BE2C (cell line): ENCODE measurements at places on chromosomes 5 and 9.

- DNase-seq = no peak
Measured at GRCh38 chr9:107064378-107064777, 201.4 kb downstream of the ZNF462 start.

- peak; percentile 7 for DNase-seq
Measured at GRCh38 chr5:30607301-30607894, 586.1 kb upstream of the CDH6 start.

- no peak for DNase-seq
Measured at GRCh38 chr5:79716839-79717238, 27.2 kb downstream of the CMYA5 start.

GRCh38 chr9:35364817-35365585 lies 124.9 kb upstream of the RUSC2 start:
- DNase-seq = no peak

GRCh38 chr9:138071292-138071691 lies 193.7 kb downstream of the CACNA1B start:
- no peak for DNase-seq

DNA sequence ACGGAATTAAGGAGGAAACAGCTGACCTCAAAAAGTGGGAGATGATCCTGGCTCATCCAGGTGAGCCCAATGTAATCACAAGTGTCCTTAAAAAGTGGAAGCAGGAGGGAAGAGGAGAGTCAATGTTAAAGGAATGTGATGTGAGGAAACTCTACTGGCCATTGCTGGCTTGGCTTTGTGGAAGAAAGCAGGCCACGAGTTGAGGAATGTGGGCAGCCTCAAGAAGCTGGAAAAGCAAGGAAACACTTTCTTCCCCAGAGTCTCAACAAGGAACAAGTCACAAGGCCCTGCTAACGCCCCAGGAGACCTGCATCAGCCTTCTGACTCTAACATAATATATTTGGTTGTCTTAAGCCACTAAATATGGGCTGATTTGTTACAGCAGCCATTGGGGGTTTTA lies 252.8 kb downstream of the PSAT1 start:
- no peak for DNase-seq

GRCh38 chr5:94968507-94969095 lies 316.3 kb downstream of the MCTP1 start:
- peak; percentile 51 for DNase-seq

DNA sequence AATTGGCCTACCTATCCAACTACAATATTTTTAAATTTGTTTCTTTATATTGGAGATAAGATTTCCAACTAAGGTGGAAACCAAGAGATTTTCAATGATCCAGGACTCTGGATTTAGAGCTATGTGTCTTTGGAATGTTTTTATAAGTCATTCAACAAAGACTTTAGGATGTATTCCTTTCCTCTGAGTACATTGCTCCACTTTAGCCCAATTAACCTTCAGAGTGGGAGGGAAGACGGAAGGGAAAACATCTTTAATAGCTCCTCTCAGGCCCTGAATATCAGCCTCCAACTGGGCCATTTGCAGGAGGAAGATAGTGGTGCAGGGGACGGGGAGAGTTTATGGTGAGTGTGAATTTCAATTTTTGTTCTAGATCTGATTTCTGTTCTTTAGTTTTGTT lies 239.2 kb downstream of the PIK3R1 start:
- no peak for DNase-seq

DNA sequence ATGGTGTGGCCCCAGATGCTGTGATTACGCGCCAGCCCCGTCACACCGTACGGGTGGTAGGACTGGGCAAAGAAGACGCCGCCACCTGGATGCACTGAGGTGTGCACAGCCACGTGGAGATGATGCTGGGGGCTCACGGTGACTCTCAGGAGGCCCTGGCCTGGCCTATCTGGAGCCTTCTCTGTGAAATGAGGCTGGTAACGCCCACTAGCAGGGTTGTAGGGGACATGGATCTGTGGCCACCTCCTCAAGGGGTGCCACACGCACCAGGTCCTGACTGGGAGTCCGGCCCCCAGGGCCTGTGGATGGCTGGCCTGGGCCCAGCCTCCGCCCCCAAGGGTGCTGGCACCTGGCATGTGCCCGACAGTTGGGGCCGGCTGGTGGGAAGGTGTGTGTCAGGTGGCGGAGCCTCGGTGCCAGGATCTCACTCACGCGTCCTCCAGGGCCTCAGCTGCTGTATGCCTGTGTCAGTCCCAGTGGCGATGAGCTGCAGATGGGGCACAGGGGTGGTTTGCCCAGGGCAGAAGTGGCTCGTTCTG lies 32.4 kb downstream of the NEK6 start:
- no peak for DNase-seq

DNA sequence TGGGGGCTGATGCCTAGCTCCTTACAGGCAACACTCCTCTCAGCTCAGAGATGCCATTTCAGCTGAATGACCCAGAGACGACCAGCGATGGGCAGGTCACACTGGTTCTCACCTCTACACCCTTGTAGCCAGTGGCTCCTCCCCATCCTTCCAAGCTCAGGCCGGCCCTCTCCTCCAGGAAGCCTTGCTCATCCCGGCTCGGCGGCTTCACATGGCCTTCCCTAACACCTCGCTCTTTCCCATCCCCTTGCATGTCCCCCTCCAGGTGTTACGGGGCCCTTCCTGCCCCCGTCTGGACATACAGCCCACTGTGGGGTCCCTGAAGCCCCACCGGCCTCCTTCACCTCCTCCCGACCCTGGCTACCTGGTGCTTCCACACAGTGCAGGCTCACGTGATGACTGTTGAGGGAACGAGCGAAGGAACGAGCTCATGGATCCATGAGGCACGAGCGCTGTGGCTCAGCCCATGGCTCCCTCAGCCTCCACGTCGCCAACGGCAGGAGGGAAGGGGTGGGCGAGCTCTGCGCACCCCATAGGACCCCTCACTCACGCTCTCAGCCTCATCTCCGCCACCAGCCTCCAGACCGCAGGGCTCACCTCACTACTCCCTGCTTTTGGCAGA lies 45.7 kb downstream of the SARDH start:
- peak; percentile 8 for DNase-seq

DNA sequence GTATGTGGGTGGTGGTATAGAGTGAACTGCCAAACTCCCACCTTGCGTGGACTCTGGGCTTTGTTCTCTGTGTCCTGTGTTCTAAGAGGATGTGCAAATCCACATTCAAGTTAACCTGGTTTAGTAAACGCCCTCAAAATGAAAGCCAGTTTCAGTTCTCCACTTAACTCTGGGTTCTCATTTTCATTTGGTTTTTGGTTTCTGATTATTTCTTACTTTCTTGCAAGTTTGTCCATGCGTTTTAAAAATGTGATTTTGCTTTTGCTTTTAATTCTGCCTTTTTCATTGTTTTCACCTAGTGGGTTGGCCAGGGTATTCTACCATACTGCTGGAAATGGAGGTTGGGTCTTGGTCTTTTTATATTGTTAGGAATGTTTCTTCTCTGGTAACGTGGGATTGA lies 38.2 kb downstream of the GALNT10 start:
- no peak for DNase-seq

- no peak for DNase-seq
Measured at GRCh38 chr9:96323169-96323568, 21.2 kb upstream of the HSD17B3 start.

DNA sequence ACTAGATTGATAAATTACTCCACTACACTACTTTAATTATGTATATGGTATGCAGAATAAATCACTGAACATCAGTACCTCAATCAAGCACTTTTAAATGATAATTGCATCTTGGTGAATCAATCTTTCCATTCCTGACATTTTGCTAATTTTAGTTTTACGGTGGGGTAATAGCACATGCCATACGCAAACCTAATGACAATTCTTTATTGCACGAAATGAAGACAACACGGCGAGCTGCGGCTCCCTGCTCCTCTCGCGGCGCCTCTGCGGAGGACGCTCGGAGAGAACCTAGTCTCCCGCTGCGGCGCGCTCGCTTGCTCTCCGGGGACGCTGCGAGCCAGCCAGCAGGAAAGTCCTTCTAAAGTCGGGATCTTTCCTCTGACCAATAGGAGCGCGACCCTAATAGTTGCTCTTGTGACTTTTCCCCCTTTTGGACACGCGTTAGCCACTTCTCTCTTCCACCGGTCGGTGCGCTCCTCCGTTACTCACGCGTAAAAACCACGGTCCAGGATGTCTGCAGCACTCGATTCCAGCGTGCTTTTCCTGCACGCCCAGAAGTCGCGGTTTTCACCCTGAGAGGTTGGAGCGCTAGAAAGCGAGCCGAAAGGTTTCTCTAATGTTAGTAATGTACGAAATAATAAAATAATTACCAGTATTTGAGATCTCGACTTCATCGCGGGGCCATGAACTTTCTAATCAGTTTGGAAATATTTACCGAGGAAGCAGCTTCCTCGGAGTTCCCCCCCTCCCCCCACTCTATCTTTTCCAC lies 1.0 kb upstream of the MEF2C start:
- DNase-seq = peak; percentile 33

- DNase-seq = peak; percentile 78
Measured at GRCh38 chr5:134937526-134937925, 30.2 kb upstream of the CATSPER3 start.

DNA sequence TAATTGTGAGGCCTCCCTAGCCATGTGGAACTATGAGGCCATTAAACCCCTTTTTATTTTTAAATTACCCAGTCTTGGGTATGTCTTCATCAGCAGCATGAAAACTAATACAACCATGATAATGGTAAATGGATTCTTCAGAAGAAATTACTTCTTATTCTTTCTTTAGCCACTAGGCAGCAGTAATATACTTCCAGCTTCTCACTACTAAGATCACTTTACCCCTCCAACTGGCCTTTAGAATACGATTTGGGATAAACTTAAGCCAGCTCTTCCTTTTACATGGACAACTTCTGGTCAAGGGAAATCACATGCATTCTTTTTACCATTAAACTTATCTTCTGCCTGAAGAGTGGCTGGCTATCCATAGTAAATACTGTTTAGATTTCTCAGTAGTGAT lies 355.4 kb downstream of the MAN2A1 start:
- DNase-seq = no peak

DNA sequence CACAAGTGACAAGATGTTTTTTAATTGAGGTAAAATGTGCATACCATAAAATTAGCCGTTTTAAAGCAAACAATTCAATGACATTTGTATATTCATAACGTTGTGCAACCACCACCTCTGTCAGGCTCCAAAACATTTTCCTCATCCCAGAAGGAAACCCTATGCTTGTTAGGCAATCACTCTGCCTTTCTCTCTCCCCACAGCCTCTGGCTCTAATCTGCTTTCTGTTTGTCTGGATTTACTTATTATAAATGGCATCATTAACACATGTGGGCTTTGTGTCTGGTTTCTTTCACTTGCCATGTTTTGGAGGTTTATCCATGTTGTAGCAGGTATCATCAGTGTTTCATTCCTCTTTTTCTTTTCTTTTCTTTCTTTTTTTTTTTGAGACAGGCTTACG lies 1.4 kb upstream of the N4BP3 start:
- no peak for DNase-seq

- no peak for DNase-seq
Measured at GRCh38 chr9:70535546-70536323, 121.3 kb upstream of the KLF9 start.

- DNase-seq = no peak
Measured at GRCh38 chr9:70954126-70954525, 167.3 kb downstream of the TRPM3 start.

- DNase-seq = no peak
Measured at GRCh38 chr9:136433043-136433715, 6.5 kb downstream of the INPP5E start.

GRCh38 chr5:91182763-91183162 lies 200.4 kb downstream of the ARRDC3 start:
- DNase-seq = no peak

GRCh38 chr5:172772112-172772906 lies 1.3 kb upstream of the DUSP1 start:
- DNase-seq = peak; percentile 84

GRCh38 chr5:152094060-152094459 lies 169.4 kb upstream of the GLRA1 start:
- DNase-seq = no peak

GRCh38 chr9:82588301-82589180 lies 474.4 kb downstream of the RASEF start:
- DNase-seq = no peak

- DNase-seq = no peak
Measured at GRCh38 chr9:126528111-126528510, 85.6 kb upstream of the LMX1B start.

DNA sequence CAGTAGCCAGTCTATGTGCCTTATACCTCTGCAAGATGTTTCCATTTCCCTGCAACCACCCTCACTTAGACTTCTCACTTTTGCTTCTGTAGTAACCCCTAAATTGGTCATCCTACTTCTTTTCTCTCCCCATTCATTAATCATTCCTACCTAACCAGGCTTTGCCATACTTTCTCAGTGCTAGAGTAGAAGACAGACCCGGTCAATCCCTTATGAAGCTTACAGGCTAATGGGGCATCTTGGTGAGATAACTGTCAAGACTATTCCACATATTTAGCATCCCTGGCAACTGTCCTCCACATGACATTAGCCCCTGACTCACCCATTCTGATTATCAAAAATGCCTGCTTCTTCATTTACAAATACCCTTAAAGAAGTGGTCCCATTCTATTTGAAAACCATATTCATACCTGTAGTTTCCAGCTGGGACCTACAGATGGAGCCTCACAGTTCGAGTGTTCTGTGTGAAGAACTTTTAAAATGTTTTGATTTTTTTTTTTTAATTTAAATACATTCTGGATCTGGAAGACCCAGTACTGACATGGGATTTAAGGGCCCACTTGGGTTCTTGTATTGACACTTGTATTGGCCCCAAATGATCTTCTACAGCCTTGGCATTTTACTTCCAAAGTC lies 21.0 kb downstream of the F2RL2 start:
- DNase-seq = no peak

- no peak for DNase-seq
Measured at GRCh38 chr5:114192108-114192507, 169.8 kb upstream of the KCNN2 start.

- DNase-seq = no peak
Measured at GRCh38 chr5:66518753-66519152, 77.4 kb upstream of the MAST4 start.

DNA sequence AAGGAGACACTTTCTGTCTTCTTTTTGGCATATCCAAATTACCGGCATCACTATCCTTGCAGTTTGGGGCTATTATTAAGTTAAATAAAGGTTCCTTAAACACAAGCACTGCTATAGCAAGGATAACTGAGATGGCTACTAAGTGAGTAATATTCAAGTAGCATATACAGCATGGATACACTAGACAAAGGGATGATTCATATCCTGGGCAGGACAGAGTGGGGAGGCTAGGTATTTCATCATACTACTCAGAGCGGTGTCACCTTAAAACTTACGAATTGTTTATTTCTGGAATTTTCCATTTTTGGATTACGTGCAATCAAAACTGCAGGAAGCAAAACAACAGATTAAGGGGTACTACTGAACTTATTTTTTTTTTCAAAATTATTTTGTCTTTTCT lies 54.1 kb downstream of the FER start:
- DNase-seq = no peak
